NCI-H187 treated with DMSO at 0.1 percent for 48 hours (cell line): ENCODE measurements at places on chromosomes 3 and 15.

GRCh38 chr3:122416966-122417365, 1.1 kb upstream of the WDR5B start:
- no peak for DNase-seq

GRCh38 chr3:66415867-66416428, 84.9 kb downstream of the LRIG1 start:
- no peak for DNase-seq

DNA sequence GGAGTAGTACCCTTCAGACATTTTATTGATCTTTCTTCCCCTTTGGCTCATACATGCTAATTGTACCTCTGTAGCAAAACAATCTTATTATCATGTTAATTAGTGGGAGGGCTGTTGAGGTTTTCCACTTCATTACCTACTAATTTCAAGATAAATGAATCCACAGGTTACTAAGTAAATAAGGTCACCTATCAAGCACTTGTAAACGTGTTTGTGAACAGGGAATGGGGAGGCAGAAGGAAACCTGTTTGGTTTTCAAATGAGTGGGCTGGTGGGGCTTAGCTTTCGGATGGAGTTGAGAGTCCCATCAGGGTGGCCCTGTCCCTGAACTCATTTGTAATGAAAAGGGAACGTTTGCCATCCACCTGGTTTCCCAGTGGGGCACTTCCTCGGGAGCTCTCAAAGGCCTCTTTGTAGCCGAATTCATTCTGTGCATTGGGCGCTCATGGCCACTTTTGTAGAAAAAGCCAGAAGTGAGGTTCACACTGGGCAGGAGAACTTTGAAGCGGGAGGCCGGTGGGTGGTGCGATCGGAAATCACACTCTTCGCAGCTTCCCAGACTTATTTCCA, 419.8 kb upstream of the NR2F2 start:
- no peak for DNase-seq

- DNase-seq, result no peak
Measured at GRCh38 chr3:66270288-66270687, 49.5 kb downstream of the SLC25A26 start.

GRCh38 chr15:45583731-45584639, 3.2 kb upstream of the BLOC1S6 start:
- DNase-seq, result no peak

- DNase-seq, result no peak
Measured at GRCh38 chr15:57227166-57227565, 149.1 kb upstream of the CGNL1 start.

GRCh38 chr3:109132801-109133473, 3.6 kb upstream of the C3orf85 start:
- DNase-seq, result no peak

- no peak for DNase-seq
Measured at GRCh38 chr3:46926871-46927717, 49.5 kb downstream of the CCDC12 start.

DNA sequence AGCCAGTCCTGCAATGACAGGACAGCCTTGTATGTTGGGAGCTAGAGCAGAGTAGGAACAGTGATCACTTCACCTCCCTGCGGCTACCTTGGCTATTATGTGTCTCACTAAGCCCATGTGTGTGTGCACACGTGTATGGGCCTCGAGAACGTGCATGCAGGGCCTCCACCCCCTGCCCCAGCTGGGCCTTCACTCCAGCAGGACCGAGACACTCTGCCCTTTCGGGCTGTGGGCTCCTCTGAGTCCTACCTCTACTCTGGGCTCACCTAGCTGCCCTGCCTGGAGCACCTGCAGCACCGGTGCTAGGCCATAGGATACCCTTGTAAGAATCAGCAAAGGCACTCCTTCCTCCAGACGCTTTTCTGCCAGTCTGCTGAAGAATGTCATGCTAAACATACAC, 77.5 kb downstream of the LINGO1 start:
- no peak for DNase-seq

- DNase-seq, result no peak
Measured at GRCh38 chr3:96814651-96815567, 515 bp downstream of the EPHA6 start.

GRCh38 chr15:39448409-39448808, 132.5 kb upstream of the THBS1 start:
- no peak for DNase-seq

DNA sequence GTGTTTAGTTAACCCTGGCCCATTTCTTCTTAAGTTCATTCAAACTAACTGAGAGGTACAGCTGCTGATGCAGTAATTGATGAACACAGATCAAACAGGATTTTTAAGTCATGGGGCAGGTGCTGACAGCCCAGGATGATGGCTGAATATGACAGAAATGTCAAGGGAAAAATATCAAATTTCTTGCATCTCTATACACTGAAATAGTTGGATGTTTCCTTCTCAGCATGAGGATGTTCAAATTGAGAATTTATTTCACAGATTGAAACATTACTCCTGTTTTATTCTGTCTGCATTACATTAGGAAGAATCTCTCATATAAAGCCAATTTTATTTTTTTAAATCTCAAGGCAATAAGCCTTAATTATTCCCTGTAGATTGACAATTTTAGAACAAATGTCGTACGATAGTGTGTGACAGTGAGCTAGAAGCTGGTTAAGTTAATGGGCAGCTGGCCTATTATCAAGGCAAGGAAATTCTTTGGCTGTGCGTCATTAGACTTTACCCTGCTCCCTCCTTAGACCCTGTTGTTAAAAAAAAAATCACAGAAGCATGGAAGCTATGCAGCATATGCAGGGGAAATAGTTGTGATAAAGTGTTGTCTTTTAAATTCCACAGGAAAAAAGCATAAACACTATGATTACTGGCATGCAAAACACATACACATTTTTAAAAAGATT, 183.8 kb upstream of the KCNMB2 start:
- DNase-seq, result no peak

DNA sequence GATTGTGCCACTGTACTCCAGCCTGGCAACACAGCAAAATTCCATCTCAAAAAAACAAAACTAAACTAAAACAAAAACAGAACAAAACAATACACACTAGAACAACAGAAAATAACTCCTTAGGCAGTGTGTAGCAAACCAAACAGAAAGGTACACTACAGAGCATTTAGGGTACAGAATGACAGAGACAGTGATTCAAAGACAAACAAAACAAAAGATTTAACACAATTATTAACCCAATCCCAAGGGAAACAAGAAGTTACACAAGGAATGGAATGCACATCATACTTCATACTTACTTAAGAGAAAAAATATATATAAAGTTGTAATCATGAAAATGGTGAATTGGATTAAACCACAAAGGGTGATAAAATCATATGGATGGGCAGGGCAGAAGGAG, 12.9 kb downstream of the SLC25A20 start:
- DNase-seq, result no peak

DNA sequence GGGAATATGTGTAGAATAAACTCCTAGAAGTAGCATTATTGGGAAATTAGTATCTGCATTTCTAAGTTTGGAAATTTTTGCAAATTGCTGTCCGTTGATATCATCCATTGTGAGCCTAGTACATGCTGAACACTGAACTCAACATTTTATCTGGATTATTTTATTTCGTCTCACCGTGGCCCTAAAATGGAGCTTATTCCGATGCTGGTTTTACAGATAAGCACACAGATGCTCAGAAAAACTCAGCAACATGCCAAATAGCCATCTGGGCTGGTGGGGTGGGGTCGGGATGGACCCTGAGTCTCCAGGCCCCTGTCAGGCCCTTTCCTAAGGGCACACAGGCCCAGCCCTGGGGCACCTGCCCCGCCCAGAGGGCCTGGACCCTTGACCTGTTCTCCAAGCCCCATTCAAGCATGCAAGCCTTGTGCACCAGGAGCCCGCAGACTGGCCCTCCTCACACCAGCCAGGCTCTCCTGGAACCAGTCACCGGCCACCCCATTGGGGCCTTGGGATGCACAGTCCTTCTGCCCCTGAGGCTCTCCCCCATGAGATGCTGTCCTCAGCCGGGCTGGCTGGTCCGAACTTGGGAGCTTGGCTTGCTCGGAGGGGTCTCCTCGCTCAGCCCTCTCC, 20.7 kb upstream of the KLF13 start:
- no peak for DNase-seq

DNA sequence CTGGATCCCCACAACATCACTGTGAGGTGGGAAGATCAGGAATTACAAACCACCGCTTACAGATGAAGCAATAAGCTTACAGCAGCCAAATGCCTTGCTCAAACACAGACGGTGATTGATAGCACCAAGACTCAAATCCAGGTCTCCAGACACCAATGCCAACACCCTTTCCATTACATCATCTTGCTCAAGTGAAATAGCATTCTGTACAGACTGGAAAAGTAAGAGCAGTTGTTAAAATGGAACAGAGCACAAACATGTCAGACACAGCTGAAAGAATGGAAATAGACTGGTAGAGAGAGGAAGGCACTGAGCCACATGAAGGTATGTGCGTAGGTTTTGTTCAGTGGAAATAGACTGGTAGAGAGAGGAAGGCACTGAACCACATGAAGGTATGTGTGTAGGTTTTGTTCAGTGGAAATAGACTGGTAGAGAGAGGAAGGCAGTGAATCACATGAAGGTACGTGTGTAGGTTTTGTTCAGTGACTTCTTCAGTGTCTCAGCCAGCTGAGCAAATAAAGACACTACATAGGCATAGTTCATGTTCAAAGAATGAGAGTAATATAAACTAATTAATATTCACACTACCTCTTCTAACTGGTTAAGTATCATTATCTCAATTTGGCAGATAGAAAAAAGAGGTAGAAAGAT, 15.6 kb downstream of the CLDN1 start:
- DNase-seq, result no peak

GRCh38 chr15:62241135-62241770, 76.2 kb upstream of the C2CD4B start:
- DNase-seq, result no peak

DNA sequence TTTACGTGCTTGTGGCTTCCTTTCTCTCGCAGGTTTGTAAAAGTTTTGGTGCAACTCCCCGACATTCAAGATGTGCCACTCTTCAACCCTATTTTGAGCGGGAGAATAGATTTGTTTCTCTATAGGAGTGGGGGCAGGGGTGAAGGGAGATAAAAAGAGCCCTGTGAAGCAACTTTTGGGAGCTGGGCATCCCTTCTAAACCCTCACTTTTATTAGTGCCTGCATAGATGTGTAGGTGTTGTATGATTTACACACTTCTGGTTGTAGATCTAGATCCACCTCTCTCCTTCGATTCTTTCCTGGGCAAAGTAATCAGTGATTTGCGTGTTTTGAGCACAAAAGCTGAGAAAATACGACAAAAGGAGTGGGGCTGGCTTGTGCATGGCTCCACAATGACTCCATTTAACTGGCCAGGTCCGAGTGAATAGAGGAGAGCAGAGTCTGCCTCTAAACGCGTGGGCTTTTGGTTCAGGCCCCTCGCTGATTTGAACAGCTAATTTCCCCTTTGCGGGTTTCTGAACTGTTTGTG, 17.7 kb downstream of the SOX2 start:
- DNase-seq, result no peak

DNA sequence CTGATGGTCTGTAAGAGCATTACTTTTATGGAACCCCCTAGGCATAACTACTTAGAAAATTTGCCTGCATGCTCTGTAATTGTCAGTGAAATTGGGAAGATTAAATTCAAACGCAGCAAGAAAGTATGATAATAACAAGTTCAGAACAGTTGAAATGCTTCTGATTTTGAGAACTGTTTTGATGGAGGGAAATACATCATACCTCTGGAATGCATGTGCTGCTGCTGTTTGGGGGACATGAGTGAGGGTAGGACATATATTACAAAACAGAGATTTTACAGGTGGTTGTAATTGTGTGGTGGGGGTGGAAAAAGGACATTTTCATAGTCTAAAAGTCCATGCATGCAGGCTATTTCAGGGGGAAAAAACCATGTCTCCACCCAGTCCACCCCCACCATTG, 135.0 kb upstream of the DPH6 start:
- no peak for DNase-seq

DNA sequence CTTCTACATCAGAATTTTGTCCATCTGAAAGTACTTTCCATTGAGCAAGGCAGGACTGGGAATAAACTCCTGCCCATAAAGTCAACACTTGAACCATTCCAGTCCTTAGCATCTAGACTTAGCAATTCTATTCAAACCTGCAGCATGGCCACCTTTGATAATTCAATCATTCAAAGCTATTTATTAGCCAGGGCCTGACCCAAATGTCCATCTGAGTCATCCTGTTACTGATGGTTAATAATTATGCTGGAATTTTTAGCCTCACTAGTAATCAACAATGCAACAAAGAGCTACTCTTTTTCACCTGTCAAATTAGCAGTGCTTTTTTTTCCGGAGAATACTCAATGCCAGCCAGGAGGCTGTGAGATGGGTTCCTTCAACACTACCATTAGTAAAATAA, 72.7 kb upstream of the SNRK start:
- DNase-seq, result no peak

GRCh38 chr15:45594835-45595530, 7.8 kb downstream of the BLOC1S6 start:
- DNase-seq, result no peak

DNA sequence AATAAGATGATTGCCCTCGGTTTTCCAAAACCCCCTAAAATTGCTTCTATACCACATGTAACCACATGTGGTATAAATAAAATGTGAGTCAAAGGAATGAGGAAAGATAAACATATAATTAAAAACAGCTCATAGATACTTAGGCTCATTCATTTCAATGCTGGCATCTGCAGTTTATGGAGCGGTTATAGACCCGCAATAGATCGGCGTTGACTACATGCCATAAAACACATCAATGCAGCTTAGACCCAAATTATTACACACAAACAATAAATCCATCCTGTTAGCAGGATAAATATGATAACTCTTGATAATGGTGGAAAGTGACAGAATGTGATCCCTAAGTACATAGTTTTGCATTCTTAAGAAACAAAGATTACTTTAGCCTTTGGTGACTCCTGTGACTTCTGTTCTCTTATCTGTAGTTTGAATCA, 143.7 kb downstream of the NR2F2 start:
- no peak for DNase-seq

DNA sequence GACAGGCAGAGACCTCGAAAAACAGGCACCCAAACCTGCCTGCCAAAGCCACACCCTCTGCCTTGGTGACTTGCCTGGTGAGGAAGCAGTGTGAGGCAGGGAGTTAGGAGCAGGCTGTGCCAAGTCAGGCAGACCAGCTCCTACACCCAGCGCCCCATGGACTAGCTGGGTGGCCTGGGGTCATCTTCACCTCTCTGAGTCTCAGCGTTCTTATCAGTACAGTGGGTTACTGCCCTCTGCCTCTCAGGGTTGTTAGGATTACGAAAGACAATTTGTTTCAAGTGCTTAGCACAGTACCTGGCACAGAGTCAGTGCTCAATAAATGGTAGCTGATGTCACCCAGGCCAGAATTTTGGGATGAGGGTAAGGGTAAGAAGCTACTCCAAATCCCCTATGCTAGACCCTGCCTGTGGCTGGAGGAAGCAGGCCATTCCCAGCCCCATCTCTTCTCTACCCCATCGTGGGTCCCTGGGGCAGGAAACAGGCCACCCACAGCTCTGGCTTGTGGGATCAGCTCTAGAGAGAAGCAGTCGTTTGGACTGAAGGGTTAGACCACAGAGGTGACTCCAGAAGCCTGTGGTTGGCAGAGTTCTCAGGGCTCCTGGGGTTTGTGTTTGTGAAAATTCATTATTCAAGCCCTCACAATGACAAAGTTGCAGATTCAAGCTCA, 10.1 kb downstream of the SLC51B start:
- no peak for DNase-seq
